ENCODE measurements at places on chromosomes 7 and 10.

GRCh38 chr7:123604739-123605138 lies 3.1 kb downstream of the ASB15 start:
- no peak for DNase-seq

DNA sequence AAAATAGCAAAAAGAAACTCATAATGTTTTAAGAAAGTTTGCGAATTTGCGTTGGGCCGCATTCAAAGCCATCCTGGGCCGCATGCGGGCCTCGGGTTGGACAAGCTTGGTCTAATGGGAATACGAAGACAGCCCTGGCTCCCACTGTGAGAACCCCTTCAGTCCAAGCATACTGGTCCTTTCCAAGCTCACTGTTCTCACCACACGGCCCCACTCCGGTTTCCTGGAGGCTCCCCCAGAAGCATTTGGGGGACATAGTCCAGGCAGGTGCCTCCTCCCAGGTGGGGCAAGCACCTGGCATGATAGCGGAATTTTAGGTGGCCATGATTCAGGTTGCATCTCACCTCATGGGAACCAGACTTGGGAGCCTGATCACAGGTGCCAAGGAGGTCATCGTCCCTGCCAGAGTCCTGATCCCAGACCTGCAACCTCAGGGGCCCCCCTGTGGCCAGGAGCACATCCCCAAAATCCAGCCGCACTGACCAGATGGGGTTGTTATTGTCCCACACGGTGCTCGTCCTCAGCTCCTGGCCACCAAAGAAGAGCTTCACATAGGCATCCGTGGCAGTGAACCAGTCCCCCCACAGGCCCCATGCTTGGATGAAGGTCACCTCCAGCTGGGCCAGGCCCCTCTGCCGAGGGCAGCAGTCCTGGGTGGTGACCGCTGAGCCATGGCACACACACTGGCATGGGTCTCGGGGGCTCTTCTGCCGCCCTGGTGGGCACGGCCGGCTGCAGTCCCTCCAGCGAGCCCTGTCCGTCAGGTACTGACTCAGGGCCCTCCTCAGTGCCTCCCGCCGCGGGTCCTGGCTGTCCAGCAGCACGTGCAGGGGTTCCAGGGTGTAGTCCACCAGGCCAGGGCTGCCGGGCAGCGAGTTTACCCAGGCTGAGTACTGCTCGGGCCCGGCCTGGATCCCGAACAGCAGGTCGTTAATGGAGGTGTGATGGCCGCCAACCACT lies 4.4 kb downstream of the PRF1 start:
- no peak for DNase-seq

GRCh38 chr10:123101872-123102271 lies 33.9 kb upstream of the HMX3 start:
- no peak for DNase-seq

DNA sequence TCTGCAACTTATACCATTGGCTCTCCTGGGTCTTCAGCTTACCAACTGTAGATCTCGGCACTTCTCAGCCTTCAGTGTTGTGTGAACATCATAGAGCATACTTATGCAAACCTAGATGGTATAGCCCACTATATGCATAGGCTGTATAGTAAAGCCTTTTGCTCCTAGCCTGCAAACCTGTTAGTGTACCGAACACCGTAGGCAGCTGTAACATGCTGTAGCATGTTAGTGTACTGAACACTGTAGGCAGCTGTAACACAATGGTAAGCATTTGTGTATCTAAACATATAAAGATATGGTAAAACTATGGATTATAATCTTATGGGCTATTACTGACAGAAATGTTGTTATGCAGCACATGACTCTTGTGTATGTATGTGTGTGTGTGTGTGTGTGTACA lies 256.9 kb downstream of the WDR11 start:
- DNase-seq = no peak

DNA sequence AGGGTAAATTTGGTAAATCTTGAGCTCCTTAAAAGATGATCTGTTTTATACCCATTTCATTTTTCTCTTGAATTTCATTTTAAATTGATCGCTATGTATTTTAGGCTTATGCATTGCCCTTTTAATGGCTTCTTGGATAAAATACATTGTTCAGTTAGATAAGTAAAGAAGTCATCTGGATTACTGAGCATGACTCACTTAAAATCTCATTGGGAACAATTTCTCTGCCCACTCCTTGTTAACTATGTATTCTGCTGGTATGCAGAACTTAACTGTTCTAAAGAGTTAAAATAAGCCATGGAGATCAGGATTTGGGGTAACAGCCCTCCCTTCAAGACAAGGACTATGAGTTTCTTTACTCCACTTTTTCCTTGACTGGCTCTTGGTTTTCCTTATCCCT lies 134.2 kb downstream of the SND1 start:
- no peak for DNase-seq

DNA sequence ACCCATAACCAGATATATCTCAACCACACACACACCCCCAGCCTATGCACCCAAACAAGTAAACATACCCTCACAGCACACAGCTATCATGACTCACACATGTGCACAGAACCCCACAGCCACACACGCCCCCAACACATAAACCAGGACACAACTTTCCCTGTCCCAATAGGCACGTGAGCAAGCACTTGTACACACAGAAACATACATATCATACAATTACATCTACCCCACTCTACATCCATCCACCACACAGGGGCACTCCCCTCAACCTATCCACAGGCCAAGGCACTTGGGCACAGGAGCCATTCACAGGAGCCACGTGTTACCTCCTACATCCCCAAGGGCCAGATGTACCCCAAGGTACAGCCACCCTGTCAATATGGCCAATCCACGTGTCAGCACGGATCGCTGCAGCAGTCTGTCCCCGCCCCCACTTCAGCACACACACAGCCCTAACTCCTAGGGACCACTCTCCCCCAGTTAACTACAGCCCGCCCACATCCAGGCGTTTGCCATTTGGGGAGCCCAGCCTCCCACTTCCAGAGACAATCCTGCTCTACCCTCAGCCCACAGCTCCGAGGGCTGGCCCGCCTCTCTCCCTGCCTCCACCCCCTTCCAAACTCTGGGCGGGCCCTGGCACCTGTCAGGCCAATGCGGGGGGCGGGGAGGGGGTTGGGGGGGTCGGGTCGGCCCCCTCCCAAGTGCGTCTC lies 163.5 kb downstream of the SH3PXD2A start:
- DNase-seq = no peak

DNA sequence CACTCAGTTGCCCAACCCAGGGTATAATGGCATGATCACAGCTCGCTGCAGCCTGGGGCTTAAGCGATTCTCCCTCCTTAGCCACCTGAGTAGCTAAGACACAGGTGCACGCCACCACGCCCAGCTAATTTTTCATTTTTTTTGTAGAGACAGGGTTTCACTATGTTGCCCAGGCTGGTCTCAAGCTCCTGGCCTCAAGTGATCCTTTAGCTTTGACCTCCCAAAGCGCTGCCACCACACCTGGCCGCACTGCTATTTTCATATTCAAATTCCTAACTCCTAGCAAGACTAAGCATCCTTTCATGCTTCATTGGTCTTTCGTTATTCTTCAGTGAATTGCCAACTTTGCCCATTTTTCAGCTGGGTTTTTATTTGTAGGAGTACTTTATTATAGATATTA lies 30.4 kb upstream of the DAGLB start:
- DNase-seq = no peak

GRCh38 chr7:27759491-27759890 lies 19.5 kb downstream of the TAX1BP1 start:
- DNase-seq = no peak

- no peak for DNase-seq
These were observed 185.2 kb downstream of the HGF start for GRCh38 chr7:81584667-81585066.

GRCh38 chr7:42662862-42663261 lies 249.0 kb downstream of the C7orf25 start:
- no peak for DNase-seq

- no peak for DNase-seq
These were observed 151.6 kb upstream of the UNC5B start for GRCh38 chr10:71060476-71061426.
